Stimulated activated naive CD8-positive, alpha-beta T cell treated with anti-CD3 and anti-CD28 coated beads, Interleukin-15, Interleukin-2, amounts not matched to agents 100 U/mL and 50 U/mL, for 24 hours (primary cell): ENCODE measurements at places on chromosomes 4 and X.

DNA sequence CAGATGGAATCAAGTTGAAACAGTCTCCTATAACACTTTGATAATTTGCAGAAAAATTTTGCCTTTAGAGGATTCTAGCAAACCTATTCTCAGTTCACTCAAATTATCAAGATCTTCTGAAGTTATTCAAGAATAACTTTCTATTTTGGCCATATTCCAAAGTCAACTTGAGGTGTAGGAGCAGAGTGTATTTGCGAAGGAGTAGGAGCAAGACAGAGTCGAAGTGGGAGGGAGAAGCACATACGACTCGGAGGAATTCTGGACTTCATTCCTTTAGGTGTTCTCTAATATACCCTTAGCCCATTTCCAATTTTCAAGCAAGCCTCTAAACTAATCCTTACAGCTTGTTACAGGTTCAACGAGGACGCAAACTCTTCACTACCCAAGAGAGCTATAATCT is 252.9 kb downstream of the GPM6A start:
- DNase-seq = no peak

GRCh38 chrX:111365770-111366325 is 46.1 kb downstream of the DCX start:
- DNase-seq = no peak

DNA sequence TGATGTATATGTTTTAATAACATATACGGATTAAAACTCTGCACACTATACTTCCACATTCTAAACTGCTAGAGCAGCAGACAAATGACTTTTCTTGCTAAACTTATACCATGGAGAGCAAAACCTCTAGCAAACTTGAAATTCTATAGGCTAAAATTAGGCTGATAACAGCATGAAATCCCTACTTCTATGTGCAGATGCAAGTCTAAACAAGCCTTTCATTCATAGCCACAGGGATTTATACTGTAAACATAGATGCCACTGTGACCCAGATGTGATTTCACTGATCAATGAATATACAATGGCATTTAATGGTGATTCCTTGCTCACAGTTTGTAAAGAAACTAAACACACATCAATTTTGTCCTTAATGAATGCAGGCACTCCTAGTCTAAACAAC is 151.0 kb downstream of the ANTXR2 start:
- no peak for DNase-seq

GRCh38 chr4:26161030-26161824 is 159.6 kb upstream of the RBPJ start:
- peak; percentile 27 for DNase-seq

GRCh38 chr4:55635741-55636655 is at the start of gene NMU:
NMU (minus strand) TSS chr4:55636298; CDS start chr4:55636192, 106 bp downstream.
- DNase-seq = peak; percentile 51

DNA sequence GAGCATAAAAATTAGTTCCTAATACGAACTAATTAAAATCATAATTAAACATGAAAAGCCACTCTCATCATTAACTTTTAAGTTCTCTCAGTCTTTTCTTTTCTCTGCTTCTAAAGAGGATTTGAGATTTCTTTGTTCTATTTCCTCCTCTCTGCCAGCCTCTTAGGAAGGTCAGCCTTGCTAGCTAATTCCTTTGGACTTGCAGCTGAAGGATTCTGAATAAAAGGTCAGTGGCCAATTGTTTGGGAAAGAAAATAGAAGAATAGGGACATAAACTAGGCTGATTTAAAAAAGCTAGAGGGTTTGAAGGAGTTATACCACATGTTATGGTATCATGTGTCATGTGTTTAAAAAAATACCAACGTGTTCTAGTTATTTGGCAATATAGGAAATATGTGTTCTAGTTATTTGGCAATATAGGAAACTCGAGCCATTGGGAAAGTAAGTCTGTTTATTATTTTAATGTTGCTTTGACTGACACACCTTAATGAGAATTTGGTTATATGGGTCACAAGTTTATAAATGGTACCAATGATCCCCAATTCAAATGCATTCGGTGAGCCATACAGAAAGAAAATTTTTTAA is 1668.7 kb upstream of the PCDH7 start:
- no peak for DNase-seq

DNA sequence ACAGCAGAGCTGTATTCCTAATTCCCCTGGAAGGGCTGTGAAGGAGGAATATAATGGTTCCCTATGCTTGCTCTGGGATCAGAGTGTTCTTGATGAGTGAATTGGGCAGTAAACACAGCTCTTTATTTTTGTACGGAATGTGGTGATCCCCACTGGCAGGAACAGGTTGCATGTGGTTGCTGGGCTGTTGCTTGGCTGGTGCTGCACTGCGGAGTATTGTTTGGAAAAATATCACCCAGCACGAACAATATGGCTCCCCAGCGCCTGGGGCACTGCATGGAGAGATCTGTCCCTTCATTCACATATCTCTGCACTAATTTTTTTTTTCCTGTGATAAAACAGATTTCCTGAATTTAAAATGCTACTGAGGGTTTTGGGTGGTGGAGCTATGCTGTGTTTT is 119.7 kb downstream of the MGST2 start:
- no peak for DNase-seq

GRCh38 chr4:43316813-43317212 is 424.3 kb downstream of the GRXCR1 start:
- no peak for DNase-seq

DNA sequence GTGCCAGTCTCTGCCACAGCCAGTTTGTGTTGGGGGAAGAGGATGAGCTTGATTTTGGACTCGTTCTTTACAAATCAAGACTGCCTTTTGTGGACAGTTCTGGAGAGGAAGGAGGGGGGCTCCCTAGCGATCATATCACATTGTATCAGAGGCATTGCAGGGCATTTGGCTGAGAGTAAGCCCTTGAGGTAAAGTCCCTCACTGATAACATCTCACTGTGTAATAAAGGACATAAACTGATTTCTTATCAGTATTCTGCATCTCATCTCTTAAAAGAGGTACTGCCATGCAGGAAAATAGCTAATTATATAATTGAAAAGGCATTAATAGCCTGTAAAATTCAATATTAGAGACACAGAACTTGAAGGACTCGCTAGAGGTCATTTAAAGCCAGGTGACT is 6.1 kb upstream of the IGFBP7 start:
- no peak for DNase-seq

DNA sequence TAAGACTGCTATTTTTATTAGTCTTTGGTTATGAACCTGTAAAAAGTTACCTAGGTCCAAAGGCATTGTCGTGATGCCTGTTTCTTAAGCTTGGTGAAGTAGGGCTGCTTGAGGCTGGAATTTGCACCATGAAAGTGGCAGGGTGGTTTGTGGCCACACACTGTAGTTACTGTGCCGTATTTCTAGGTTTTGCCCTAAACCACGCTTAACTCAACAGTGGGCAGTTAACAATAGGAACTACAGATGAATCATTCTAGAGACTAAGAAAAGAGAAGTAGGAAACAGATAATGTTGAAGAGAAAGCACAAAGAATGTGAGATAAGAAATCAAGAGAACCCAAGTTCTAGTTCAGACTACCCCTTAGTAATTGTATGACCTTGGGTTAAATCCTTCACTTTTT is 11.5 kb downstream of the ETNPPL start:
- DNase-seq = no peak

DNA sequence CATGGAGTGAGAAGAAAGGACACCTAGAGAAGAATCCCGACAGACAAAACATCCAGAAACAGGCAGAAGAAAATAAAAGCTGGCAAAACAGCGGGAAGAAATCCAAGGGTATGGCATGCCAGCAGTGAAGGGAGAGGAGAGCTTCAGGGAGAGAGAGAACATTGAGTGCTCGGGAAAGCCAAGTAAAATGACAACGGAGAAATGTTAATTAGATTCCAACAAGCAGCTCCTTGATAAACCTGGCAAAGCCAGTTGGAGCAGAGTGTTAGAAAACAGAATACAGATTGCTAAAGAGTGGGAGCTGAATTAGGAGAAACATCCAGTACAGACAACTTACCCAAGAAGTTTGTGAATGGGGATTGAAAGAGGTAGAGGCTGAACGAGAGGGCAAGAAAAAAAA is 40.4 kb upstream of the MAOA start:
- no peak for DNase-seq

- no peak for DNase-seq
Observed at GRCh38 chr4:126396703-126397102, 1081.9 kb downstream of the FAT4 start.

- DNase-seq = no peak
Observed at GRCh38 chr4:65552057-65552456, 118.2 kb downstream of the EPHA5 start.

- no peak for DNase-seq
Observed at GRCh38 chr4:34790131-34790530, 1454.2 kb downstream of the ARAP2 start.

DNA sequence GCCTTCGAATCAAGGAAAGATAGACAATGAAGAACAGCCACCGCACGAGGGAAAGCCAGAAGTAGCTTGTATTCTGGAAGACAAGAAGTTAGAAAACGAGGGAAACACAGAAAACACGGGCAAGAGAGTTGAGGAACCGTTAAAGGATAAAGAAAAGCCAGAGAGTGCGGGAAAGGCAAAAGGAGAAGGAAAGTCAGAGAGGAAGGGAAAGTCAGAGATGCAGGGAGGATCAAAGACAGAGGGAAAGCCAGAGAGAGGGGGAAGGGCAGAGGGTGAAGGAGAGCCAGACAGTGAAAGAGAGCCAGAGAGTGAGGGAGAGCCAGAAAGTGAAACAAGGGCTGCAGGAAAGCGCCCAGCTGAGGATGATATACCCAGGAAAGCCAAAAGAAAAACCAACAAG is 1.4 kb downstream of the TCEAL2 start:
- no peak for DNase-seq

GRCh38 chr4:10326075-10326474 is 131.2 kb downstream of the ZNF518B start:
- no peak for DNase-seq

DNA sequence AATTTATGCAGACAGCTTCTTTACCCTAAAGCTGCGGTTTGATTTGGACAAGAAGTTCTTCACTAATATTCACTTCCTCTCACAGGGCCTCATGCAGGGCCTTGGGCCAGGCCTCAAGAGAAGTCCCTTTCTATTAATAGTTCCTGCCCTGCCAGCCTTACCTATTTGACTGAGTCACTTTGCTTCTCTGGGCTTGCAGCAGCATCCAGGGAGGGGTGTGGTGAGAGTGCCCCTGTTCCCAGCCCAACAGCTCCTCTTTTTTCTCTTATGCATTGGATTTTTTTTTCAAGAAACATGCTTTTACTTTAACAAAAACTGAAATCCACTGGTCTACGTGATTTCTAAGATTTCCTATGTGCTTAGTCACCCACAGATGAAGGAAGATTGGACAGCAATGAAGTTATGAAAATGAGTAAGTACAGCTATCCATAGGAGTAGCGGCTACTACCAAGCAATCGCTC is 26.7 kb downstream of the FAM156B start:
- DNase-seq = no peak

- DNase-seq = peak; percentile 53
Observed at GRCh38 chrX:130028196-130028595, 45.8 kb downstream of the BCORL1 start.

DNA sequence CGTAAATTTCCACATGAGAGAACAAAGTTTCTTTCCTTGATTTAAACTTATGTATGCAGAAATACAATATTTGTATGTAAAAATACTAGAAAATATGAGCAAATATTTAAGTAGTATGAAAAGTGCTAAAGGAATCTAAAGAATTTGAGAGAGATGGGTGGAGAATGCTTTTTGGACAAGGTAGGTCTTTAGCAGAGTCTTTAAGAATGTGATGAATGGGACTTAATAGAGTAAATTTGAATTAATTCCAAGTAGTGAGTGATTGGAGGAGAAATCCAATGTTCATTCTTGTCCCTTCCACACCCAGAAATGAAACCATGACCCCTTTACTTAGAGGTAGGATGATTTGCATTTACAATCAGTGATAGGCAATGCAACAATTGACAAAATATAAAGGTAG is 570.9 kb upstream of the ZFP42 start:
- DNase-seq = no peak

DNA sequence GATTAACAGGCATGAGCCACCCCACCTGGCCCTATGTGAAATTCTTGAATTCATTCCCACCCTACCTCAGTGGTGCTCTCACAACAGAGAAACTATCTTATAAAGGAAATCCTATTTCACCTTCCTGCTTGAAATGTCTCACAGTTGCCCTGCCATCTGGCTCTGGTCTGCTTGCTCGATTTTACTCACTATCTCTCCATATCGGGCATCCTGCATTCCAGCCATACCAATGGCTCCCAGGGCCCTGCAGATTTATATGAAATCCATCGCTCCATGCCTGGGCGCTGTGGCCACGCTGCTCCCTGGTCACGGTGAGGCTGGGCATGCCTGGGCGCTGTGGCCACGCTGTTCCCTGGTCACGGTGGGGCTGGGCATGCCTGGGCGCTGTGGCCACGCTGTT is 15.8 kb downstream of the SORBS2 start:
- DNase-seq = no peak

GRCh38 chr4:23775694-23776093 is 114.2 kb downstream of the PPARGC1A start:
- no peak for DNase-seq

DNA sequence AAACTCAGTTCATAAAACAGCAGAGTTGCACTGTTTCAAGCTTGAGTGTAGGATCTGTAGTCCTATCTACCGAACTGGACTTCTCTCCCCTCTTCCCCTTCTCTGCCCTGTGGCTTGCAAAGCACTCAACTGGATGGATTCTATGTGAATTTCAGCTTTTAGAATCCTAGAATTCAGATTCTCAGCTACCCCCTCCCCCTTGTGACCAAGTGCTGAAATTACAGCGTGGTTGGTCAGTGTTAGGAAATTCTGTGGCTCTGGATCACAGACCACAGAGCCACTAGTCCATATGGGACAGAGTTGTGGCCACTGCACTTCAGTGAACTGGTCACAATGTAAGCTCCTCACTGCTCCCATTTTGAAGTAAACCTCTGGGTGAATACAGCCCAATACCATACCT is 64.6 kb upstream of the TRPC5 start:
- no peak for DNase-seq

DNA sequence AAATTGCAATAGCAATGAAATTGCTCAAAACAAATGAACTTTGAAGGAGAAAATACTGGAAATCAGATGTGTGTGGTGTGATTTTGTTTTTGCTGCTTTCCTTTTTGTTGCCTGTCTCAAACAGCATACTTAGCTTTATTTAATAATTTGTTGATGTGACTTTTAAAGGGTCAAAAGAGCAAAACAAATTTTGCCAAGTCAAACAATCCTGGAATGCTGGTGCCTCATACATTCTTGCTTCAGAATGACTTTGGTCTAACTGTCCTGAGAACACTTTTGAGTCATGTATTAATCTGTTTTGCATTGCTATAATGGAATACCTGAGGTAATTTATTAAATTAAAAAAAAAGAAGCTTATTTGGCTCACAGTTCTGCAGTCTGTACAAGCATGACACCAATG is 3.4 kb downstream of the PF4V1 start:
- DNase-seq = no peak

DNA sequence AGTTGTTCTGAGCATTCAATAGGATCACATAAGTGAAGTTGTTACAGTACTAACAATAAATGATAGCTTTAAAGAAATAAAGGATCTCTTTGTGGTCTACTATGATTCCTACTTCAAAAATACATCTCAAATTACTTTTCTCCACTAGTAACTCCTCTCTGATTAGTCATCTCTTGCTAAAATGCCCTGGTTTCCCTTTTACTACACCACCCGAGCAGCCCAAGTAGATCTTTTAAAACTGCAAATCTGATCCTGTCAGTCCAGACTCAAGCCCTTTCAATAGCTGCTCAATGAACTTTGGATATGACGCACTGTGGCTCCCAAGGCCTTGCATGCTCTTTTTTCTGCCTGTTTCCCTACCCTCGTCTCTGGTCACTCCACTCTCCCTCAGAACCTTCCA is 97.5 kb downstream of the MAOA start:
- no peak for DNase-seq
